ENCODE measurements at places on chromosomes 7 and 10. TPM values are rescaled to one million over a fixed set of nuclear protein-coding genes. Genes with fewer than 3 reads are reported as not detected.
A peak's percentile ranks its signal among the peaks of the same experiment; 100 is the strongest.

GRCh38 chr10:51052163-51052562, 22.1 kb upstream of the PRKG1 start:
- DNase-seq = no peak

- DNase-seq = no peak
Measured at GRCh38 chr7:36949711-36950600, 225.7 kb upstream of the AOAH start.

DNA sequence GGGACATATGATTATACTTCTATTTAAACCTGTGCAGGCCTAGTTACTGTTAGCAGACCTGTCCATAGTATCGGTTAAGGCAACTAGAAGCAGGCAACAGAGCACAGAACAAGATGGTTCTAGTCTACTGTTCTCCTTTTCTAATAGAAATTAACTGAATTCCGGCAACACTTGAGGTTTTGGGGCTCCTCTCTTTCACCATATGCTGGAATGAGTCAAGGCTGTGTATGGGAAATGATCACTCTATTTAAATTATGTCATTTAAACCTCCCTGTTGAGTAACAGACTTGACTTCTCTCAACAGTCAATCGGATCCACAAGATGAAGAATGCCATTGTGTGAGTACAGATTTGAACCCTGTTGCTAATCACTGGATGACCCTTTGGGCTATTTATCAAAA, 6.2 kb upstream of the OTUD1 start:
- peak; percentile 8 for DNase-seq

DNA sequence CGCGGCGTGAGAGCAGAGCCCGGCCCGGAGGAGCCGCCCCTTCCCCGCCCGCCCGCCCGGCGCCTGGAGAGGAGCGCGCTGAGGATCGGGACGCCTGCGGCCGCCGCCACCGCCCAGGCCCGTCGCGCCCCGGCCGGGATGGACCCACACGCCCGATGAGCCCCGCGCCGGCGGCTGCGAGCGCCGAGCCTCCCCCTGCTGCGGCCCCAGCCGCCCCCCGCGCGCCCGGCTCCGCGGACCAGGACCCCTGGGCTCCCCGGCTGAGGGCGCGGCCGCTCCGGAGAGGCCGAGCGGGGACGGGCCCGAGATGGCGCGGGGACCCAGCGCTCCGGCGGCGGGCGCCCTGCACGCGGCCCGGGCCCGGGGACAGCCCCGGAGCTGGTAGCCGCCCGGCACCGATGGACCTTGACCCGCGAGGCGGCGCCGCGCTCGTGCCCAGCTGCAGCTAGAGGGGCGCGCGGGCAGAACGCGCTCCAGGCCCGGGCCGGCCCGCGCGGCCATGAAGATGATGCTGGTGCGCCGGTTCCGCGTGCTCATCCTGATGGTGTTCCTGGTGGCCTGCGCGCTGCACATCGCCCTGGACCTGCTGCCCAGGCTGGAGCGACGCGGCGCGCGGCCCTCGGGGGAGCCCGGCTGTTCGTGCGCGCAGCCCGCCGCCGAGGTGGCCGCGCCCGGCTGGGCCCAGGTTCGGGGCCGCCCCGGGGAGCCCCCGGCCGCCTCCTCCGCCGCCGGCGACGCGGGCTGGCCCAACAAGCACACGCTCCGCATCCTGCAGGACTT, 520 bp downstream of the FAM20C start:
- no peak for DNase-seq

- no peak for DNase-seq
Measured at GRCh38 chr7:67725423-67725822, 728.8 kb downstream of the TYW1 start.

DNA sequence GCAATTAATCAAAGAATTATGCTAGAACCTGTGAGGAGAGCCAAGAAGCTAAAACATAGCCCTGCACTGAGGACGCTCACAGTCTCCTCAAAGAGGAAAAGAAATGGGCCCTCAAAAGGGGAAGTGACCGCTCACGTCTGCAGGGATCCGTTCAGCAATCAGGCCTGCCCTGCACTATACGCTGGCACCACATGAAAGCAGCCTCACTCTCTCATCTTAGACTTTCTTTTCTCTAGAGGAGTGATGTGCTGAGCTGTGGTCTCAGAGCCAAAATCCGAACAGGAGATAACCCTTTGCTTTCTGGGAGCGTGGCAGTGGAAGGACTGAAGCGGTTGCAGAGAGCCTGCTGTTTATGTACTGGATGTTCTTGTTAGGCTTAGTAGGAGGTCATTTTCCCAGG, 6.3 kb upstream of the IL2RA start:
- no peak for DNase-seq

DNA sequence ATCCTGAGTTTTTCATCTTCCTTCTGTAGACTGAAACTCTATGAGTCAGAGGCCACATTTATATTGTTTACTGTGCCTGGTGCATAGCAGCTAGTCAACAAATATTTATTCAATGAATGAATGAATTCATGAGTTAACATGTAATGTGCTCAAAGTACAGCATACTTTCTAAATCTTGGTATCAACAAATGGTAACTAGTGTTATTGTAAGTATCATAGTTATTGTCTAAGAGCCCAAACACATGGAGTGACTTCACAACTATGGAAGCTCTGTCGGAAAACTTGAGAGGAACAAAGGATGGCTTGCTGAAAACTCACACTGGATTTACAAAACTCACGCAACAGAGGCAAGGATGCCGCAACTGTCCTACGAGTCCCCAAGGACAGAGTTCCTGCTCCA, 35.9 kb downstream of the DENND2A start:
- no peak for DNase-seq

- DNase-seq = no peak
Measured at GRCh38 chr7:1054438-1054837, 10.1 kb downstream of the GPR146 start.

DNA sequence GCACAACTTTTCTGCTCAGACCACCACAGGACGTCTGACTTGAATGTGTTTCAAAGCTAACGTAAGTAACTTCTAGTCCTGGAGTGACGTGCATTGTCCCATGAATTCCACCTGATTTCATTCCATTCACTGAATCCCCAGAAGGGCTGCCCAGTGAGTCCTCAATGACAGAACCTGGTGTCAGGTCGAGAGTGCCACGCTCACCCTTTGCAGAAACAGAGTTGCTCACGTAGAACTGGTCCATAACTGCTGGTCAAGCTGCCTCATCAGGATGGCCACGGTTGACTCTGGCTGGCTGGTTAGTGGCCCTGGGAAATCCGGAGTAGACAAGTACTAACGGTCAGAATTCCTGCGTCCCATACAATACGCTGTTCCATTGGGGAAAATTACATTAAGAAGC, 50.6 kb upstream of the UBE3C start:
- DNase-seq = no peak

GRCh38 chr10:77618117-77618516, 19.5 kb downstream of the KCNMA1 start:
- DNase-seq = no peak

GRCh38 chr10:21803374-21803773, 200.2 kb downstream of the DNAJC1 start:
- DNase-seq = no peak

DNA sequence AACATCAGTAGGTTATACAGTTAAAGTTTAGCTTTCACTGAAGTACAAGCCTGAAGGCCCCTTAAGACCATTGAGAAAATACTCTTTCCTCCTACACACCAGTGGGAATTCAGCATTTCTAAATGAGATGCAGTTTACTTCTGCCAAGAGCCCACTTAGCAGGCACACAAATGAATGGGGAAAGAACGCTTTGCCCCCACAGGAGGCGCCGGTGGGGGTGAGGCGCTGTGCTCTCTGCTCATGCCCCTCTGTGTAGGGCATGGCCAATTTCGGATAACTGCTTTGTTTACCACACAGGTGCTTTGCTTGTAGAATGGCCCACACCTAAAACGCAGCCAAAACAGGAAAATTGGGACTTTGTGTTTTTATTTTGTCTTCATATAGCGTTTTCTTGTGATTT, 15.9 kb upstream of the LAT2 start:
- DNase-seq = no peak

DNA sequence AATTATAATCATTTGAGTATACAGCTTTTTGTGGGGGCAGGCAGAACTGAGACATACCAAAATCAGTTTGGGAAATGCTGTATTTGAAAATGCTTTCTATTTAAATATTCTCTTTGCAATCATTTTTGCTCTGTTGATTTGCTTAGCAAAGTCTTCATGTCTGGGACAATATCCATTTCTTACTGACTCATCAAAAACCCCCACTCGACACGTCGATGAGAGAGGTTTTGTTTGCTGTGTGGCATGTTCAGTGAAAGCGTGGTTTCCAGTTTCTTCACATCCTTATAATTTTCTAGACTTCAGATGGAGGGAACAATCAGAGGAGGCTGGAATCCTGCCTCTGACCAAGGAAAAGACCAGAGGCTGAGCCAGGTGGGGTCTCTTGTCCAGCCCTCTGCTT, 28.9 kb downstream of the HTRA1 start:
- DNase-seq = no peak

- no peak for DNase-seq
Measured at GRCh38 chr7:141210862-141211261, 137.0 kb downstream of the TMEM178B start.

GRCh38 chr10:112515126-112515525, 68.1 kb downstream of the VTI1A start:
- DNase-seq = no peak

GRCh38 chr10:43227911-43228782, 38.7 kb downstream of the RASGEF1A start:
- no peak for DNase-seq

GRCh38 chr10:86123304-86123703, 243.3 kb downstream of the GRID1 start:
- DNase-seq = no peak

DNA sequence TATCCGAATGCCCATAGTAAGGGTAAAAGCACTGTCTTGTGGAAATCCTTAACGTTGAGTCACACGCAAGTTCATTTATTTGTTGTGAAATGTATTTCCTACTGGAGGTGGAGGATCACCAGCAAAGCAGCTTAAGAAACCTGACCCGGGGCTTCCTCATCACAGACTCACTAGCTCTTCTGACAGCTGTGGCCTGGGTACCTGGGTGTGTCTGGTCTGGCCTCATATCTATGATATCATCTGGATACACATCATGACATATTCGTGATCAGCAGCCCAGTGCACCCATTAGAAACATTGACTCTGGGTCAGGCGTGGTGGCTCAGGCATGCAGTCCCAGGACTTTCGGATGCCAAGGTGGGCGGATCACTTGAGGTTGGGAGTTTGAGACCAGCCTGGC, 8.8 kb downstream of the DRGX start:
- peak; percentile 93 for DNase-seq

GRCh38 chr10:100997360-100998182, 2.0 kb upstream of the LZTS2 start:
- peak; percentile 77 for DNase-seq

- DNase-seq = no peak
Measured at GRCh38 chr7:22640269-22640668, 86.7 kb upstream of the IL6 start.

DNA sequence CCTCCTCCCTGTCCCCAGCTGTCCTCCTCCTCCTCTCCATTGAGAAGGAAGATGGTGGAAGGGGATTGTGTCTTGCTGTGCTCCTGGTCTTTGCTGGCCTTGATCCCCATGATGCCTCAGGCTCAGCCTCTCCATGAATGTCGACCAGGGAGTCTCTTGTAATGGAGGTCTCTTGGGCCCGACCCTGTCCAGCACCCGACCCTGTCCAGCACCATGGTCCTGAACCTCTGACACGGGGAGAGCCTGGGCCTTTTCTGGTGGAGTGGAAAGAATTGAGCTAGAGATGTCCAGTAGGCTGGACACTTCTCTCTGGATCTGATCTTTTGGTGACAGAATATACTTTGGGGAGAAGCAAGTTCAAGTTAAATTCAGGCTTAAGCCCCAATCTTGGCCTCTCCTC, 42.3 kb upstream of the HMX3 start:
- DNase-seq = no peak

RPA3 gene
- 56.6 TPM for total RNA-seq

UNC5B gene
- total RNA-seq = 1.7 TPM

PNLIPRP3 gene
- total RNA-seq = 0.13 TPM

PTF1A gene
- total RNA-seq = not detected

CCDC186 gene
- 6.7 TPM for total RNA-seq

ADAMTS14 gene
- not detected for total RNA-seq

LRRC18 gene
- total RNA-seq = 0.70 TPM

PPIF gene
- 86.7 TPM for total RNA-seq

SYT15B gene
- not detected for total RNA-seq

All from HT1080 (cell line).